ENCODE measurements at places on chromosomes 3 and 15. TPM values are rescaled to one million over a fixed set of nuclear protein-coding genes. Genes with fewer than 3 reads are reported as not detected.

INSYN1 gene
- 5.1 TPM for total RNA-seq

SGO1 gene
- total RNA-seq, result 5.4 TPM

ITIH3 gene
- total RNA-seq, result 0.12 TPM

GABRA5 gene
- total RNA-seq, result 0.24 TPM

AGBL1 gene
- total RNA-seq, result not detected

DNAH12 gene
- total RNA-seq, result 0.08 TPM

GOLGA8S gene
- total RNA-seq, result 0.24 TPM

ACOX2 gene
- total RNA-seq, result 14.3 TPM

PDE12 gene
- 17.5 TPM for total RNA-seq

ITPKA gene
- 0.16 TPM for total RNA-seq

GJD2 gene
- total RNA-seq, result not detected

ERC2 gene
- total RNA-seq, result 0.48 TPM

GABRG3 gene
- total RNA-seq, result not detected

GNB5 gene
- 11.8 TPM for total RNA-seq

PPP1R14D gene
- not detected for total RNA-seq

SELENOK gene
- 23.7 TPM for total RNA-seq

CMTM8 gene
- total RNA-seq, result 1.00 TPM

NAALADL2 gene
- 2.4 TPM for total RNA-seq

FETUB gene
- not detected for total RNA-seq

ACAN gene
- 0.04 TPM for total RNA-seq

MCTP2 gene
- 14.6 TPM for total RNA-seq

LSAMP gene
- total RNA-seq, result 0.28 TPM

ATP13A5 gene
- total RNA-seq, result 0.12 TPM

PCNP gene
- total RNA-seq, result 94.5 TPM

ZNF860 gene
- total RNA-seq, result 2.9 TPM

ST3GAL6 gene
- total RNA-seq, result 1.1 TPM

ZKSCAN7 gene
- total RNA-seq, result 0.76 TPM

ANKRD63 gene
- not detected for total RNA-seq

SLC28A2 gene
- total RNA-seq, result not detected

TTLL13 gene
- total RNA-seq, result not detected

MORC1 gene
- total RNA-seq, result not detected

EPHA3 gene
- 0.40 TPM for total RNA-seq

CYP19A1 gene
- not detected for total RNA-seq

TNFSF10 gene
- total RNA-seq, result 40.2 TPM

LRRN1 gene
- total RNA-seq, result 0.44 TPM

OR5K3 gene
- not detected for total RNA-seq

Measured in esophagus mucosa (tissue), 1 donor.